ENCODE measurements at places on chromosomes 5 and 9.

DNA sequence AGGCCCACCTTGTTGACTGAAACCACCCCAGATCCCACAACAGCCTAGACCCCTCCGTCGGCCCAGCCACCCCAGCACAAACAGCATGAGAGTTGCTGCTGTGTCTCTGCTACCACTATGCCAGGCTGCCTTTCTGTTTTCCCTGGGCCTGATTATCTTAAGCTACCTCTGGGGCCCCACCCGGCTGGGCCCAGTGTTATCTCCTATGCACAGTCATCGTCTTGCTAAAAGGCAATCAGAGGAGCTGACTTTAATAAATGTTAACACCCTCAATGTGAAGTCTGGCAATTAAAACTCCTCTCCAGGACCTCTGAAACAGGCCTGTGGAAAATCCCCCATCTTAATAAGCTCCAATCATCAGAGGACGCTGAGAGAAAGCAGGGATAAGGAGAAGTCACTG is 144.9 kb downstream of the FAM114A2 start:
- DNase-seq = no peak

DNA sequence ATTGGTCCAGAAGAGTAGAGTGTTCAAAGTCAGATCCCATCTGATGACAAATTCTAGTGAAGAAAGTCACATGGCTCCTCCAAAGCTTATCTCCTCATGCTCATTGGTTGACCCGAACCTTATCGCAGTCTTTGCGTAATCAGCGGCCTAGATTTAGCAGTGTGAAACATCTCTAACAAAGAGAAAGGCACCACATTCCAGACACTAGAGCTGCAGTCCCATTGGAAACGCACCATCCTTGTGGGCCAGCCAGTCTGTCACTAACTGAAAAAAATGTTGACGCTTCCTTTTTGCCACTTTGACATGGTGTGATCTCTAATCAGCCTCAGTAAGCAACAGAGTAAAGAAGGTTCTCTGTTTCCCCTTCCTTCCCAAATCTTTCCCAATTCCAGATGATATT is 458.0 kb upstream of the WWC1 start:
- no peak for DNase-seq

DNA sequence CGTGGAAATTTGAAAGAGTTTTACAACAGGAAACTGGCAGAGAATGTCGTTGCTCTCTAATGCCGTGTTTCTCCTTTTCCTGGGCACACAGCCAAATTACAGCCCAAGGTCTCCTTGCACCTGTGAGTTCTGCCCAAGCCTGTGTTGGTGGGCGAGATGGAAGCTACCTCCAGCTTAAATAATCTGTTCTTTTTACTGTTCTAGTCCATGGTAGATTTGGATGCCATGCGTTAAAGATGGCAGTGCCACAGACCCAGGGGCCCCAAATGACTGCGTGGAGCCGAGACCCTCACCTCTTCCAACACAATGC is 92.6 kb upstream of the IRX4 start:
- no peak for DNase-seq

- no peak for DNase-seq
Measured at GRCh38 chr9:125861405-125862058, 114.4 kb downstream of the PBX3 start.

- DNase-seq = no peak
Measured at GRCh38 chr9:86445671-86446070, 91.5 kb upstream of the TUT7 start.

- DNase-seq = no peak
Measured at GRCh38 chr9:89865981-89866380, 261.2 kb downstream of the GADD45G start.

GRCh38 chr5:143524338-143524945 is 121.0 kb upstream of the NR3C1 start:
- DNase-seq = no peak

- no peak for DNase-seq
Measured at GRCh38 chr5:89055015-89055694, 172.2 kb upstream of the MEF2C start.

GRCh38 chr9:129398101-129398960 is 220.3 kb upstream of the IER5L start:
- DNase-seq = no peak

GRCh38 chr5:76810236-76810635 is 8.6 kb upstream of the F2RL1 start:
- DNase-seq = no peak

GRCh38 chr9:125574126-125574877 is 132.7 kb downstream of the MAPKAP1 start:
- DNase-seq = no peak

DNA sequence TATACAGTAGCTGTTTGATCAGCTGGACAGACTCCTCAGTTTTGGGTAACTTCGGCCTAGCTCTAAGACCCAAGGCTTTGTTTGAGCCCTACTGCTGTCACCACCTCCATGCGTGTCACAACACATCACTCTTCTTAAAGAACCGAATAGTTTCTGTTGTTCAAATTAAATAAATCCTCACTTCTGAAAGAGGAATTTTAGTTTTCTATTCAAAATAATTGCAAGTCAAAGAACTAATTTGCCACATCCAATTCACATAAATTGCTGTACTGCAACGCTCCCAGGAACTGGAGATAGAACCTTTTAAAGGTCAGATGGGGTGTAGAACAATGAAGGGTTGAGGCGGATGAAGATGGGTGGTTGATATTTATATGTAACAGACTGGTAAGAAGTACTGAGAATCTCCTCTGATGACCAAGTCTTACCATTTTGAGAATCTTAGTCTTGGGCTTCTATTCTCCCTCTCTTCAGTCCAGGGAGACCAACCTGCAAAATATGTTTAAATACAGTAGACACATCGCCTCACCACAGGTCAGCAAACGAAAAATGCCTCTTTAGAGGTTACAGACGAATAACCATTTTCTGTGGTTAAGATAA is 1.6 kb downstream of the NREP start:
- DNase-seq = no peak

DNA sequence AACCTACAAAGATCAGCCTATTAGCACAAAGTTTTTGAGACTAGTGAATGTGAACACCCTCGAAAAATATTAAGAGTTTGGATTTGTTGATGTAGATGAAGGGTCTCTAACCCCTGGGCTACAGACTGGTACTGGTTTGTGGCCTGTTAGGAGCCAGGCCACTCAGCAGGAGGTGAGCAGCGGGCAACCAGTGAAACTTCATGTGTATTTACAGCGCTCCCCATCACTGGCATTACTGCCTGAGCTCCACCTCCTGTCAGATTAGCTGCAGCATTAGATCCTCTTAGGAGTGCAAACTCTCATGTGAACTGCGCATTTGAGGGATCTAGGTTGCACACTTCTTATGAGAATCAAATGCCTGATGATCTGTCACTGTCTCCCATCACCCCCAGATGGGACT is 11.2 kb upstream of the PAM start:
- DNase-seq = no peak

DNA sequence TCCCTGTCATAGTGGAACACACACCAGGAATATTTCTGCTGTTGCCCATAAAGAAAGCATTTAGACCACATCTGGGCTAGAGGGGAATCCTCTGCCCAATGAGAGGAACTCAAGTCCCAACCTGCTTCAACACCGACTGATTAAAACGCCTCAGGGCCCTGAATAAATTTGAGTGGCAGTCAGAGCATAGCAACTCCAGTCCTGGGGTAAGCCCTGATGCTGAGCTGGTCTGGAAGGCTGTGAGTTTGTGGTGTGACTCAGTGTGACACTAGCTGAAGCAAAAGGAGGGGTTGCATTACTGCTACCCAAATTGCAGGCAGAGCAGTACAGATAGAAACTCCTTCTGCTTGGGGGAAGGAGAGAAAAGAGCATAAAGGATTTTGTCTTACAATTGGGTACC is 148.3 kb downstream of the PRDM9 start:
- DNase-seq = no peak

- DNase-seq = no peak
Measured at GRCh38 chr9:85108746-85109145, 439.2 kb downstream of the NTRK2 start.

GRCh38 chr9:123368536-123369153 is 12.6 kb downstream of the CRB2 start:
- no peak for DNase-seq

GRCh38 chr5:158861366-158861765 is 238.3 kb downstream of the EBF1 start:
- no peak for DNase-seq

GRCh38 chr5:62558941-62559340 is 19.7 kb upstream of the LRRC70 start:
- DNase-seq = no peak

GRCh38 chr5:55160493-55161209 is 680 bp downstream of the GPX8 start:
- no peak for DNase-seq

- DNase-seq = no peak
Measured at GRCh38 chr9:86057491-86057890, 41.9 kb downstream of the GOLM1 start.

- DNase-seq = no peak
Measured at GRCh38 chr9:38361473-38361850, 31.0 kb upstream of the ALDH1B1 start.

- DNase-seq = no peak
Measured at GRCh38 chr5:21594566-21594965, 1258.6 kb downstream of the CDH12 start.
